ENCODE measurements at places on chromosomes 1 and 21.

DNA sequence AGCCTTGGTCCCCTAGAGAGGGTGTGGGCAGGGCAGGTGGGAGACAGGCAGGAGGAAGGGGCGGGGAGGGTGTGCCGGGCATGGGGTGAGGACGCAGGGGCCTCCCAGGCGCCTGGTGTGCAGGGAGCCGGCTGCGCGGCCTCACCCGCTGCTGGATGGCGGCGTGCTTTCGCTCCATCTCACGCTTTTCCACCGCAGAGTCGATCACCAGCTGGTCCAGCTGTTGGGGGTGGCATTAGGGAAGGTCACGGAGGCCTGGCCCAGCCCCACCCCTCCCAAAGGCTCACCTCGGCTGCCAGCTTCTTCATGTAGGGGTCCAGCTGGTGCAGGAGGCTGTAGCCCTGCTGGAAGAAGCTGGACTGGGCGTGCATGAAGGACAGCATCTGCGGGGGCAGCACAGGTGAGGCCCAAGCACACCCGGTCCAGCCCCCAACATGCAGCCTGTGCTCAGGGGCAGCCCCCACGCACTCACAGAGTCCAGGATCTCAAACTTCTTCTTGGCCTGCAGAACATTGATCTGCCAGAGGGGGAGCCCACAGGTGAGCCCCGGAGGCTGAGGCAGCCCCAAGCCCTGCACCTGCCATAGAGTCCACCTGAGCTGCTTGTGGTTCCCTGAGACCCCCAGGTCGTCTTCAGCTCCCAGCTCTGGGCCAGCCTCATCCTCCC is 7.9 kb downstream of the ACAP3 start:
- DNase-seq: no peak

GRCh38 chr1:27567971-27568299 is 36.0 kb downstream of the AHDC1 start:
- DNase-seq: no peak

DNA sequence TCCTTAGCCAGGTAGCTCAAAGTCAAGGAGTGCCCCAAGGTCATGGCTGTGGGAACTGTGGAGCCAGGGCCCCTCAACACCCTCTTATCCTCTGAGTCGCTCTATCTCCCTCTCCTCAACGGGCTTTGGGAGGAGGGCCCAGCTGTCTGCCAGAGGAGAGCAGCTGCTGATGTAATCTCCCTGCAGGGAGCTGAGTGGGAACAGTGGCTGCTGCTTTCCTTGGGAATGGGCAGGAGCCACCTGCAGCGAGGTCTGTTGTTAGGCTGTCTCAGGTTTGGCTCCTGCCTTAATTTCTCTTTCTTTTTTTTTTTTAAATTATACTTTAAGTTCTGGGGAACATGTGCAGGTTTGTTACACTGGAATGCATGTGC is 58.8 kb upstream of the MAP1LC3C start:
- no peak for DNase-seq

- DNase-seq: no peak
Observed at GRCh38 chr1:184650177-184650866, 104.3 kb downstream of the EDEM3 start.

DNA sequence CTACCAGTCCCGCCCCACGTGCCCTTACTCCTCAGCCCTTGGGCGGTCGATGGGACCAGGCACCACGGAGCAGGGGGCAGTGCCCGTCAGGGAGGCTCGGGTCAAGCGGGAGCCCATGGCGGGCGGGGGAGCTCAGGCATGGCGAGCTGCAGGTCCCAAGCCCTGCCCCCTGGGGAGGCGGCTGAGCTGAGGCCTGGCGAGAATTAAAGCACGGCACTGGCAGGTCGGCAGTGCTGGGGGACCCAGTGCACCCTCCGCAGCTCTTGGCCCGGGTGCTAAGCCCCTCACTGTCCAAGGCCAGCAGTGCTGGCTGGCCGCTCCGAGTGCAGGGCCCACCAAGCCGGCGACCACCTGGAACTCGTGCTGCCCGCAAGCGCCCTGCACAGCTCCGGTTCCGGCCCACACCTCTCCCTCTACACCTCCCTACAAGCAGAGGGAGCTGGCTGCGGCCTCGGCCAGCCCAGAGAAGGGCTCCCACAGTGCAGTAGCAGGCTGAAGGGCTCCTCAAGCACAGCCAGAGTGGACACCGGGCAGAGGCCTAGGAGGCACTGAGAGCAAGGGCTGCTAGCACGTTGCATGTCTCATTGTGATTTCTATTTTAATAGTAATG is 166.8 kb upstream of the FMN2 start:
- no peak for DNase-seq

DNA sequence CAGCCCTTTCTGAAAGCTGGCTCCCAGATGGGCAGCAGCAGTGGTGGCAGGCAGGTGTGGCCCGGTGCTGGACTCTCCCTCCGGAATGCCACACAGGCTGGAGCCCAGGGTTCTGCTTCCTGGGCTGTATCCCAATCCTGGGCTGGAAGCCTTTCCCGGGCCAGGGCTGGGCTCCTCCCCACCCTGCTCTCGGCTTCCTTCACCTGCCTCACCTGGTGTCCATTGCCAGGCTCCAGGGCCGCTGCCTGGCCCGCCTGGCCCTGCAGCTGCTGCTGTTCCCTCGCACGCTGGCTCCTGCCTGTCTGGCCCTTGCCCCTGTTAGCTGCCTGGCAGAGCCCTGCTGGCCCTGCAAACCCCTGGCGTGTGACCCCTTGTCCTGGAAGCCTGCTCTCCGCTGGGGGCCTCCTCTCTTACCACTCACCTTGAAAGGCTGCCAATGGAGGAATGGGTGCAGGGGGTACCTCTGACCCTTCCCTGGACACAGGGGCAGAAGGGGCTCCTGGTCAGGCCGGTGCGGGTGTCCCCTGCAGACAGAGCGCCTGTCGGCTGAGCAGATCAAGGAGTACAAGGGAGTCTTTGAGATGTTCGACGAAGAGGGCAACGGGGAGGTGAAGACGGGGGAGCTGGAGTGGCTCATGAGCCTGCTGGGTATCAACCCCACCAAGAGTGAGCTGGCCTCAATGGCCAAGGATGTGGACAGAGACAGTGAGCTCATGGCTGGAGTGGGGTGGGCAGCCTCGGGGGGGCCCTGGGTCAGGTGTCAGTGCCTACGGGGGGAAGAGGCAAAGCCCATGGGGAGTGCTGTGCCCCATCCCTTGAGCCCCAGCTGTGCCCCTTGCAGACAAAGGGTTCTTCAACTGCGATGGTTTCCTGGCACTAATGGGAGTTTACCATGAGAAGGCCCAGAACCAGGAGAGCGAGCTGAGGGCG is 1.1 kb downstream of the CALML6 start:
- no peak for DNase-seq

GRCh38 chr1:207882692-207883091 is 28.2 kb downstream of the CD34 start:
- no peak for DNase-seq

Data from activated CD4-positive, alpha-beta T cell treated with anti-CD3 and anti-CD28 coated beads for 4 hours (primary cell).